ENCODE measurements at places on chromosomes 2 and 18. TPM values are rescaled to one million over a fixed set of nuclear protein-coding genes. Genes with fewer than 3 reads are reported as not detected.

- no peak for DNase-seq
Observed at GRCh38 chr2:3348767-3349166, 28.9 kb downstream of the EIPR1 start.

GRCh38 chr18:21484851-21485636 is 115.5 kb downstream of the ESCO1 start:
- no peak for DNase-seq

DNA sequence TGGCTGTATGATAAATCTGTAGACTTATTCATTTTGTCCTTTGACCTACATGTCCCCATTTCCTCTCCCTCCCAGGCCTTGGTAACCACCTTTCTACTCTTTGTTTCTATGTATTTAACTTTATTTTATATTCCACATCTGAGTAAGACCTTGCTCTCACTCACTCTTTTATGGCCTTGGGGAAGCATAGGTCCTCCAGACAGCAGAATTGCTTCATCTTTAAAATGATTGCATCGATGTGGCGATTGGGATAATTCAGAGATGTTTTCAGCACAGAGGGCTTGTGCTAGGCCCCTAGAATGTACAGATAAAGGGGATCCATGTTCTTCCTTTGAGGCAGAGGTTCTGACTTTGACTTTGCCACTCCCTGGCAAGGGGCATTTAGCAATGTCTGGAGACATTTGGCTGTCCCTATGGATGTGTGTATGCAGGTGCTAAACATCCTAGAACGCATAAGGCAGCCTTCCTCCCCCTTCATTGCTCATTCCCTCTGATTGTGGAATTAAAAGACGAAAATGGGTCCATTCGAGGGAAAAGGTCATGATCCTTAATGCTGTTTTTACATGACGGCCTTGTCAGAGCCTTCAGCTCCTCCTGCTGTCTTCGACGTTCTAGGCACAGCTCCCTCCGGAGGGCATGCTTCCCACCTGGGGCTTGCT is 1.2 kb upstream of the GPR39 start:
- no peak for DNase-seq

GRCh38 chr2:112074506-112074905 is 19.4 kb downstream of the TMEM87B start:
- no peak for DNase-seq

DNA sequence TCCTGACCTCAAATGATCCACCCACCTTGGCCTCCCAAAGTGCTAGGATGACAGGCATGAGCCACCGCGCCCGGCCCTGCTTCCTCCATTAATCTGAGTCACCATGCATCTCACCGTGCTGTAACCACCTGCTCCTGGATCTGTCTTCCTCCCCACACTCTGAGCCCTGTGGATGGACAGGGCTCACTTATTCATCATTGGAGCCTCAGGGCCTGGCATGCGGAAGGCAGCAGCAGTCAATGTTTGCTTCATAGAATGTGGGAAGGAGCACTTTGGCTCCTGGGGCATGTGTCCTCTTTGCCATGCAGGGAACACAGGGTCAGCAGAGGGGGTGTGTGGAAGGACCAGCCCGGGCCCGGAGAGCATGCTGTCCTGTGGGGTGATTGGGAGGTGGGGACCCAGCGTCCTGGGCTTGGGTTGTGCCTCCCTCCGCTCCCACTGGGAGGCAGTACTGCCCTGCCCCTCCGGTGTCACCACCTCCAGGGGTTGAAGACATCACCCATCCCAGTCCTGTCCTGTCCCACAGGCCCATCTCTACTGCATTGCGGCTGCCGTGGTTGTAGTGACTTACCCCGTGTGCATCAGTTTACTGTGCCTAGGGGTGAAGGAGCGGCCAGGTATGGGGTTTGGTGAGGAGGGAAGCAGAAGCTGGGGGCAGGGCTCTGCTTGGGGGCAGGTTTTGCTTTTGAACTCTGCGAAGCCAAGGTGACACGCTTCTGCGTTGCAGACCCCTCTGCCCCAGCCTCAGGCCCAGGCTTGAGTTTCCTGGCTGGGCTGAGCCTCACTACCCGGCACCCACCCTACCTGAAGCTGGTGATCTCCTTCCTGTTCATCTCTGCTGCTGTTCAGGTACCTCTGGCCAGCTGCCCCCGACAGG is 11.5 kb downstream of the MFSD2B start:
- no peak for DNase-seq

DNA sequence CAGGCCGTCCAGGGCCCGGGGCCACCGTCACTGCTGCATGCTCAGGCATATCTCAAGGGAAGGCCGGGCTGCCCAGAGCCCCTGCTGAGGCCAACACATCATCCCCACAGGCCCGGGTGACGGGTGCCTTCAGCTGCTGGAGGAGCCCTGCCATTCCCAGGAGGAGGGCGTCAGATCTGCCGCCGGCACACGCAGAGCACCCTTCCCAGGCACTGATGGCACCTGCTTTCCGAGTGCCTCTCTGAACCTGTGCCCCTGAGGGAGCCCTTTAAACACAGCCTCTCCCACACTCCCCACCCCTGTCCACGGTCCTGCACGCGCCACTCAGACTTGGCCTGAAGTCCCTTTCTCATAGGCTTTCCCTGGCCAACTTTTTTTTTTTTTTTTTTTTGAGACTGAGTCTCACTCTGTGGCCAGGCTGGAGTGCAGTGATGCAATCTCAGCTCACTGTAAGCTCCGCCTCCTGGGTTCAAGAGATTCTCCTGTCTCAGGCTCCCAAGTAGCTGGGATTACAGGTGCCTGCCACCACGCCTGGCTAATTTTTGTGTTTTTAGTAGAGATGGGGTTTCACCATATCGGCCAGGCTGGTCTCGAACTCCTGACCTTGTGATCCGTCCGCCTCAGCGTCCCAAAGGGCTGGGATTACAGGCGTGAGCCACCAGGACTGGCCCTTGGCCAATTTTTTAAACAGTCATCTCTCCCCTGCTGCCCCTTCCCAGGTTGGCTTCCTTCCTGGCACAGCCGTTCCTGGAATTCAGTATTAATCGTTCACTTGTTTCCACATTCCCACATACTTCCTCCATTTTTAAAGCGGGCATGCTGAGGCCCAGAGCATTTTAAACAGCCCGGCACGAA is 211.7 kb downstream of the NDUFA10 start:
- no peak for DNase-seq

- no peak for DNase-seq
Observed at GRCh38 chr2:100998235-100998573, 3.9 kb upstream of the RPL31 start.

- DNase-seq: no peak
Observed at GRCh38 chr2:177053038-177053437, 159.6 kb upstream of the HNRNPA3 start.

Gene MBP
- 50.1 TPM for total RNA-seq
